Activated naive CD4-positive, alpha-beta T cell treated with anti-CD3 and anti-CD28 coated beads, Interleukin-2, amount 50 U/mL, for 72 hours (primary cell): ENCODE measurements at places on chromosomes 5 and 9. TPM values are rescaled to one million over a fixed set of nuclear protein-coding genes. Genes with fewer than 3 reads are reported as not detected.

PGM5 gene
- not detected for total RNA-seq

DNA sequence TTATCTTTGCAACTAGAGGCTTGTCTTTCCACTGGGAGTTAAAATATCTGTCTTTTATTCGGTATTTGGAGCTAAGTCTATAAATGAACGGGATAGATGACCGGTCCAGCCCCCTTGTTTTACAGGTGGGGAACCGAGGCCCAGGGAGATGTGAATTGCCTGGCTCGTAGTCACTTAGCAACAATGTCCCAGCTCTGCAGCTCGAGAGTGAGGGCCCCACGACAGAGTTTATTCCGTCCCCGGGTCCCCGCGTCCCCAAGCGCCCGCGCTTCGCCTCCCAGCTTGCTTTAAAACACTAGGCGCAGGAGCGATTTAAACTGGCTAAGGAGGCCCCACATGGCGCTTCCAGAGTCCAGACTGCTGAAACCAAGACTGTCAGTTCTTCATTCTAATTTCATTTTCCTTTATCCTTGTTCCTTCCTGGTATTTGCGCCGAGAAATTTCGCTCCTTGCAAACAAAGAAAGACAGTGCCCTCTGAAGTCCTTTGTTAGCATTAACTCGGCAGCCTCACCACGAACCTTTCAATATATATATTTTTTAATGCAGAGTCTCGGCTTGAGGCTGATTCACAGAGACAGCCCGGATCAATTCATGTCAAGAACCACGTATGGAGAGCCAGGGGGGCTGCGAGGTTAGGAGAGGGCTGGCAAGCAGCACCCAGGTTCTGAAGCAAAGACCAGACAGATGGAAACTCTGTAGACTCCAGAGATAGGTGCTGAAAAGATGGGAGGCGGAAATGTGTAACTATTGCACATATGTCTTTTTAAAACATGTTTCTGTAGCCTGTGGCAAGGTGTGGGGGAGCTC lies 1.4 kb upstream of the ENC1 start:
- no peak for DNase-seq

GRCh38 chr5:44774279-44774880 lies 34.4 kb upstream of the MRPS30 start:
- no peak for DNase-seq

FNBP1 gene
- total RNA-seq: 183 TPM

- no peak for DNase-seq
These were observed 748.8 kb upstream of the RIOK2 start for GRCh38 chr5:97931829-97932228.

GRCh38 chr9:75878488-75878860 lies 12.0 kb upstream of the PCSK5 start:
- no peak for DNase-seq

C9orf50 gene
- not detected for total RNA-seq
